ENCODE measurements at places on chromosomes 4 and X.

GRCh38 chr4:187302457-187303150 is 578.9 kb upstream of the FAT1 start:
- DNase-seq: no peak

DNA sequence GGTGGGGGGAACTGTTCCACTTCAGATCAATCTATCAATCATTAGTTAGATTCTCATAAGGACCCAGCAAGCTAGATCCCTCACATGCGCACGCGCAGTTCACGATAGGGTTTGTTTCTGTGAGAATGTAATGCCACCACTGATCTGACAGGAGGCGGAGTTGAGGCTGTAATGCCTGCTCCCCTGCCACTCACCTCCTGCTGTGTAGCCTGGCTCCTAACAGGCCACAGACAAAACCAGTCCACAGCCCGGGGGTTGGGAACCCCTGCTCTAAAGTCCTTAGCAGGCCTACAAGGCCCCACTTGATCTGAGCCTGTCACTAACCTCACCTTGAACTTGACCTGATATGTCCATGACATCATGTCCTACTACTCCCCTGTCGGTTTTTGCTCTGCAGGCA is 30.3 kb downstream of the ARL9 start:
- DNase-seq: no peak

- no peak for DNase-seq
Measured at GRCh38 chrX:8364369-8365141, 100.1 kb upstream of the VCX3B start.

DNA sequence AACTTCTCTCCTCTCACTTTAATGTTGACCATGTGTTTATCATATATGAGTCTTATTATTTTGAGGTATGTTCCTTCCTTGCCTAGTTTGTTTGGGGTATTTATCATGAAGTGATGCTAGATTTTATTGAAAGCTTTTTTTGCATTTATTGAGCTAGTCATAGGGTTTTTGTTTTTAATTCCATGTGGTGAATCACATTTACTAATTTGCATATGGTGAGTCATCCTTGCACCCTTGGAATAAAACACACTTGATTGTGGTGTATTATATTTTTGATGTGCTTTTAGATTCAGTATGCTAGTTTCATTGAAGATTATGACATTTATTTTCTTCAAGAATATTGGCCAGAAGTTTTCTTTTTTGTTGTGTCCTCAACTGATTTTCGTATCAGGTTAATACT is 464.6 kb downstream of the PCDH18 start:
- no peak for DNase-seq

- no peak for DNase-seq
Measured at GRCh38 chr4:7733801-7734650, 205.6 kb downstream of the AFAP1 start.

GRCh38 chr4:150547154-150547838 is 34.7 kb upstream of the MAB21L2 start:
- no peak for DNase-seq

DNA sequence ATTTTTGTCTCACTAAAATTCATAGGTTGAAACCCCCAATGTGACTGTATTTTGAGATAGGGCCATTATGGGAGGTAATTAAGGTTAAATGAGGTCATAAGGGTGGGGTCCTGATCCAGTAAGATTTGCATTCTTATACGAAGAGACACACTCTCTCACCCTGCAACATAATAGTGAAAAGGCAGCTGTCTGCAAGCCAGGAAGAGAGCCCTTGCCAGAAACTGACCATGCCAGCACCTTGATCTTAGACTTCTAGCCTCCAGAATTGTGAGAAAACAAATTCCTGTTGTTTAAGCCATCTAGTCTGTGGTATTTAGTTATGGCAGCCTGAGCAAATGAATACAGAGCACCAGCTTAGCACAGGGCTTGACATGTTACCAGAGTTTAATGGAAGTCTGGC is 17.5 kb upstream of the IGSF1 start:
- no peak for DNase-seq

- DNase-seq: no peak
Measured at GRCh38 chr4:41176340-41176739, 38.0 kb downstream of the APBB2 start.

- DNase-seq: no peak
Measured at GRCh38 chrX:15881381-15881897, 26.8 kb upstream of the AP1S2 start.

GRCh38 chr4:110639207-110640090 is 16.6 kb upstream of the PITX2 start:
- no peak for DNase-seq

DNA sequence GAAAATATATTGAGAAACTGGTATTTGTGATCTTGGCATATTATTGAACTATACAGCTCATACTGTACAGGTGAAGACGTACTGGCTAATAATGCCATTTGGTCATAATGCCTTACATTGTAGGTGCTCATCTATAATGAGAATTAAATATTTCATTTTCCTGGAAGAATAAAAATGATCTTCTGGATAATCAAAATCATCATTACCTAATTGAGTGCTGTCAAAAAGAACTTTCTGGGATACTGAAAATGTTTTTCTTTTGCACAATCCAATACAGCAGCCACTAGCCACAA is 4.1 kb downstream of the RASGEF1B start:
- no peak for DNase-seq

DNA sequence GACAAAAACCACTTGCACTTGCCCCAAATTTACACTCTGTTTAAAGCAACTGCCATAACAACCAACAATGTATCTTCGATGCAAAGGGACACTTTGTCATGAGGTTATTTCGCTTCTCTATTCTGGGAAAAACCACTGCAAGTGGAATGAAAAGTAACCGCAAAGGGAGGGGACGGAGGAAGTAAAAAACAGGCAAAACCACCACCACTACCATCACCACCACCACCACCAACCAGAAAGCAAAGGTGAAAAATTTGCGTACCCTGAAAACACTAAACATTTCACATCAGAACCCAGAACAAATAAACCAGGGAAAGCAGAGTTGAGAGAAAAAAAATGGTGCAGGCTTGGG is 1.2 kb upstream of the N4BP2 start:
- DNase-seq: peak; percentile 51

DNA sequence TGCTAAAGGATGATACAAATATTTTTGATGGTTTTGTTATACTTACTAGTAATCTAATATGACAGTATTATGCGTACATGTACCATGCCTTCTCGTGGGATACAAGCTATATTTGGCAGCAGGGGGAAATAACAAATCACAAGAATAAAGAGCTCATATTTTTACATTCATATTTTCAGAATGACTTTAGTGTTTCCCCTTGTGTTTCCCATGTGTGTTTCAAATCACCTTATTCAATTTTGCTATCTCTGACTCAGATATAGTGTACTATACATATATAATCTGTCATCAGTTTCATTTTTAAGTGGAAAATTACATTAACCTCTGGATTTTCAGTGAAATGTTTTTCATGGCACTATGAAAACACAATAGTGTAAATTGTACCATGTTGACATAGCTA is 146.8 kb downstream of the RPA4 start:
- no peak for DNase-seq

GRCh38 chr4:140635606-140636005 is 66.8 kb upstream of the UCP1 start:
- DNase-seq: no peak

All from stimulated activated CD4-positive, alpha-beta T cell treated with anti-CD3 and anti-CD28 coated beads, Interleukin-2, amount 100 ng/mL, for 24 hours (primary cell).